ENCODE measurements at places on chromosomes 3 and 15. TPM values are rescaled to one million over a fixed set of nuclear protein-coding genes. Genes with fewer than 3 reads are reported as not detected.

DNA sequence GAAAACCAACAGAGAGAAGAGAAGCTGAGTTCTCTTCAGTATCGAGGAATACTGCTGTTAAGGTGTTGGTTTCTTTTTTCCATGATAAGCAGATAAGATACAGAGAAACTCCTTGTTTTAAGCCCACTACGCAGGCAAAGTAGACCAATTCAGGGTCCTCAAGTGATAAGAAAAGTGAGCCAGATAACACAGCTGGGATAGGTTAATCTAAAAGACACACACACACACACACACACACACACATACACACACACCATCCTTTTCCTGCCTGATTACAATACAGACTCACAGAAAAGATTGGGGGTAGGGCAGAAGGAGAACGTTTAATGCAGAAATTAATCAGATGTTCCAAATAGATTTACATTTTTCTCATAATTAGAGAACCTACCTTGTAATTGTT, 6.5 kb upstream of the PHLDB2 start:
- no peak overlapping the region for H3K27ac ChIP-seq
- peaks cover 4% of the 10 kb centered on the region for H3K4me1 ChIP-seq
- no peak for DNase-seq

DNA sequence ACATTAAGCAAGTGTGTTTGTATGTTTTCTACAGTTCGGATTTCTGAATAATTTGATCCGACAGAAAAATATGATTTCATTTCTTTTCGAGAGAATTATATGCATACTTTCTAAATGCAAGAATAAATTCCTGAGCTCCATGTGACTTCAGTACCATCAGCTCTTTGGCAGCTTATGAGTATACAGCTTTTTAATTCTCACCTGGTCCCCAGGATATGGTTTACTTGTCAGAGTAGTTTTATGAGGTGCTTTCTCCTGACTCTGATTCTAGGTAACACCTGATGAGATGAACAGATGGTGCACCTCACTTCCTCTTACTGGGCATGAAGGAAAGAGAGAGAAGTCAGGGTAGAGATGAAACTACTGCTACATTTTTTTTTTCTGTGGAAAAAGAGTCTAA, 3.1 kb downstream of the HGD start:
- H3K4me3 ChIP-seq: no peak overlapping the region
- no peak for DNase-seq
- no peak overlapping the region for H3K27ac ChIP-seq
- no peaks in the 10 kb centered on the region for H3K36me3 ChIP-seq

DNA sequence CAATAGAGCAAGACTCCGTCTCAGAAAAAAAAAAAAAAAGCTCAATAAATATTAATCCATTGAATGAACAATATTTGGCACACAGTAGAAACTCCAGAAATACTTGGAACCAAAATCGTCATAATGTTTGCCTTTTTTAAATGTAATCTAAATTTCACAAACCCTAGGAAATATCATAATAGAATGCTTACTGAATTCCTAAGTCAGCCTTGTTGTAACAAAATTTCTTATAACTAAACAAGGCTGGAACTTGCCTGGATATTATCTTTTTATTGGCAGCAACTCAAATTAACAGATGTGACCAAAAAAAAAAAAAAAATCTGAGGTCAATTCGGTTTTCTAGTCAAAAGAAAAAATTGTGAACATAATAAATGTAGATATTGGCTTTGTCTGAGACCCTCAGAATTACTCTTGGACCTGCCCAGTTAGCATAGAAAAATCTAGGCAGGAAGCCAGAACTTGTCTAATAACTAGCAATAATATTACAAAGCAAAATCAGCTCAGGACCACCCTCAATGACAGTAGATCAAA, 33.3 kb downstream of the GABPB1 start:
- H3K36me3 ChIP-seq: no peaks in the 10 kb centered on the region

- H3K27me3 ChIP-seq: no peaks in the 10 kb centered on the region
- DNase-seq: no peak
- no peak overlapping the region for H3K4me3 ChIP-seq
- no peak overlapping the region for H3K27ac ChIP-seq
- H3K4me1 ChIP-seq: peaks cover 15% of the 10 kb centered on the region
- peaks cover 23% of the 10 kb centered on the region for H3K36me3 ChIP-seq
Measured at GRCh38 chr15:64454282-64454681, 6.1 kb upstream of the ZNF609 start.

DNA sequence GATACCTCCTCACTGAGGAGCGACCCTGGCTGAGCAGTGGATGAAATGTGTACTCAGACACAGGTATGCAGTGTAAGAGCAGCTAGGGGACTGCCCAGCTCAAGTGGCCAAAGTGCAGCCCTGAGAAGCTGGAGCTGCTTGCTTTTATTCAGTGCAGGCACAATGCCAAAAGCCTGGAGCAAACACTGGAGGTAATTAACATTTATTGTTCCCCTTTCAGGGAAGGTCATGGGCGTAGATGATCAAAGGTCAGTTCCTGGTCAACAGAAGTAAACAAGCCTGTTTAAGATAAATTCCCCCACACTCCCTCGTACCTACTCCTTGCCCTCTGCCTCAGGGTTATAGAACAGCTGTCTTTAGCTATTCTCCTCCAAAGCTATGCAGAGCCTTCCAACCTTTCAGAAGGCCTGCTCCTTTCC, 17.5 kb downstream of the PLA2G4F start:
- peak; percentile 59 for DNase-seq
- H3K27ac ChIP-seq: no peak overlapping the region
- no peaks in the 10 kb centered on the region for H3K27me3 ChIP-seq
- H3K4me1 ChIP-seq: peaks cover 8% of the 10 kb centered on the region

GRCh38 chr3:141421639-141422319, 53.5 kb downstream of the ZBTB38 start:
- H3K36me3 ChIP-seq: peaks cover 7% of the 10 kb centered on the region
- no peak overlapping the region for H3K27ac ChIP-seq
- DNase-seq: no peak
- peaks cover 28% of the 10 kb centered on the region for H3K4me1 ChIP-seq
- no peak overlapping the region for H3K4me3 ChIP-seq

- no peak overlapping the region for H3K27ac ChIP-seq
- H3K27me3 ChIP-seq: peaks cover 28% of the 10 kb centered on the region
- no peak for DNase-seq
Measured at GRCh38 chr3:141057436-141057835, 6.3 kb downstream of the SPSB4 start.

GRCh38 chr15:58559904-58560588, 128.3 kb downstream of the LIPC start:
- no peaks in the 10 kb centered on the region for H3K27me3 ChIP-seq
- no peak overlapping the region for H3K27ac ChIP-seq

DNA sequence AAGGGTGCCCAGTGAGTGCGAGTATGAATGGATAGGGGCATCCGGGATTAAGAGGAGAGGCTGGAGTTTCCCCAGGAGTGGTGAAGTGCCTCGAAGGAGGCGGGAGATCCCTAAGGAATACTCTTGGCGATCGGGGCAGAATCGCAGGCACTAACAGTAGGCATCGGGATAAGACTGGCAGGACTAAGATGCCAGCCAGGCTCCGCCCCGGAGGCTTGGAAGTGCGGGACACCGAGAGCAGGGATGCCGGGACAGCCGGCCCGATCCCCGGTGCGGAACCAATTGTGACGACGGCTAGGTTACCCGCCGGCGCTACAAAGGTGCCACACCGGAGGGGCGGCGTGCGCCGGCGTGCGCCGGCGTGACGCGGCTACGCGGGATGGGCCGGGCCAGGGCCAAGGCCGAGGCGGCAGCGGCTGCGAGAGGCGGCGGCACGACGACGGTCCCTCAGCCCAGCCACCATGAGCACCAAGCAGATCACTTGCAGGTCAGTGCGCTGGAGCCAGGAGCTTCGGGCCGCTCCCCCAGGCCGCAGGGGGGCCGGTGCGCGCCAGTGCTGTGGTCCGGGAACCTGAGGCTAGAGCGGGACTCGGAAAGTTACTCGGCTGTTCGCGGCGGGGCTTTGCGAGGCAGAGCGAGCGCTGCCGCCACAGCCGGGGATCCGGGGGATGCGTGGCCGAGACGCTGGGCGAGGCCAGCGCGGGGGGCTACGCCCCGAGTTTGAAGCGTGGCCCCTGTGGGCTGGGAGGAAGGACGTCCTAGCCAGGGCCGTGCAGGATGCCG, at the start of gene MKRN2:
Gene MKRN2, plus strand, starts transcription at position 398 of the 783 bp plus-strand sequence. Its CDS starts 64 bp downstream, at position 462.
- DNase-seq: peak; percentile 93
- no peaks in the 10 kb centered on the region for H3K36me3 ChIP-seq
- H3K27ac ChIP-seq: peak within 1 kb of the TSS; percentile 99
- H3K4me3 ChIP-seq: peak within 1 kb of the TSS; percentile 97
- H3K4me1 ChIP-seq: peaks cover 55% of the 10 kb centered on the region
- H3K27me3 ChIP-seq: peaks cover 27% of the 10 kb centered on the region

GRCh38 chr3:157467200-157467599, 30.6 kb downstream of the PTX3 start:
- H3K4me3 ChIP-seq: no peak overlapping the region
- no peaks in the 10 kb centered on the region for H3K36me3 ChIP-seq
- peaks cover 2% of the 10 kb centered on the region for H3K4me1 ChIP-seq
- no peak for DNase-seq
- H3K27ac ChIP-seq: no peak overlapping the region

GRCh38 chr3:191135175-191135574, 63.9 kb upstream of the OSTN start:
- DNase-seq: no peak
- H3K27ac ChIP-seq: no peak overlapping the region
- no peaks in the 10 kb centered on the region for H3K27me3 ChIP-seq
- H3K36me3 ChIP-seq: no peaks in the 10 kb centered on the region
- H3K4me1 ChIP-seq: no peaks in the 10 kb centered on the region
- H3K4me3 ChIP-seq: no peak overlapping the region

- H3K27ac ChIP-seq: peak overlapping the region; percentile 66
- H3K36me3 ChIP-seq: no peaks in the 10 kb centered on the region
- no peaks in the 10 kb centered on the region for H3K27me3 ChIP-seq
- no peak overlapping the region for H3K4me3 ChIP-seq
Measured at GRCh38 chr3:126752303-126753190, 48.5 kb downstream of the CHCHD6 start.

DNA sequence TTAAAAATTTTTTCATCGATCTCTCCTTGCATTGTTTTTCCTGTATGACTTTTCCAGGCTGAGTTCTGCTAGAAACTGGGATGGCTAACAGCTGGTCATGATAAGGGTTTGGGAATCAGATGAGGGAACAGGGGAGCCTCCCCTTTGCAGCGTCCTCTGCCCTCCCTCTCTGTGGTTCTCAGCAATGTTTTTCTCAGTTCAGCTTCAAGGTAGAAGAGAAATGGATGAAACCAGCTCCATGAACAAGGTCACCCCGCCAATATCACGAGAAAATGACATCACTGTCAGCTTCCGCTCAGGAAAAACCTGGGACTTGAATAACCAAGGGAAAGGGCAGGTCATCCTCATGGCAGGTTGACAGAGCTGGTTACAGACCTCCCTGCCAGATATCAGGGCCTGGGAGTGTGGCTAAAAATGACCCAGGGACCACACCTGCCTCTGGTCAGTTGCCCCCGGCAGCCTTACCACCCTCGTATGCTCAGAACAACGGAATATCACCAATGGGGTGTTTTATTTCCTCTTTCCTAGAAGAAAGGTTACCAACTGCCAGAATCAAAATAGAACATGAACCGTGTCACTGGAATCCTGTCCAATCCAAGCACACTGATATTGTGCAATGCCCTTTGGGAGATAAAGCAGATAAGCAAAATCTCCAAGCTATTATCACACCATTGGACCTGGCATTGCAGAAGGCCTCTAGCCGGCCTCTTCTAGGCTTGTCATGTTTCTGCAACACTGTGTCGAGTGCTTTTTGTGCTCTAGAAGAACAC, 26.1 kb downstream of the LSM3 start:
- H3K27ac ChIP-seq: peak overlapping the region; percentile 54
- no peaks in the 10 kb centered on the region for H3K36me3 ChIP-seq
- no peak overlapping the region for H3K4me3 ChIP-seq
- DNase-seq: peak; percentile 78
- H3K4me1 ChIP-seq: peaks cover 58% of the 10 kb centered on the region

GRCh38 chr3:196177567-196177966, 33.6 kb downstream of the ZDHHC19 start:
- peaks cover 28% of the 10 kb centered on the region for H3K4me1 ChIP-seq
- H3K27me3 ChIP-seq: no peaks in the 10 kb centered on the region
- no peaks in the 10 kb centered on the region for H3K36me3 ChIP-seq
- no peak overlapping the region for H3K4me3 ChIP-seq

DNA sequence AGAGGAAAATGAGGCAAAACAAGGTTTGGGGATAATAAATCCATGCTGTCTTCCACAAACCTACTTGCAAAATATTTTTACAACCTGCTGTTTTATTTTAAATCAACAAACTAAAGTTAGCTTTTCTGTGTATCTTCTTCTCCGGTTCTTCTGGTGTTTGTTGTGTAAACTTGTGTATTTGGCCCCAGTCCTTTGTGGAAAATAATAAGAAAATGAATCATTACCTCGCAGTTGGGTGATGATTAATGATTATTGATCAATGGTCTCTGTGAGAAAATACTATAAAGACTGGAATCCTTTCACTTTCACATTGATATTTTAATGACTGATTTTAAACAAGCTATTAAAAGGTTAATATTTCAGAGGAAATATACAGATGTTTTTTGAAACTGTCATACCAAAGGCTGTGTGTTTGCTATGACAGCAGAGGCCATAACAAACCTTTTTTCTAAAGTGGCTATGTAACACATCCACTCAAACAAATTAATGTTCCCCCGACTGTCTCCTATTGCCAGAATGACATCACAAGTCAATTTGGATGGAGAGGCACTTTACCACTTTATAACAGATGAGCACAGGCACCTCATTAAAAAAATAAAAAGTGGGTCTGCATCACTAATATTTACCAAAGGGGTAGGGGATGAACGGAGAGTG, 152.5 kb downstream of the MEX3B start:
- H3K27me3 ChIP-seq: no peaks in the 10 kb centered on the region
- no peak overlapping the region for H3K4me3 ChIP-seq
- H3K36me3 ChIP-seq: no peaks in the 10 kb centered on the region

GRCh38 chr3:192637803-192638202, 89.5 kb downstream of the FGF12 start:
- H3K4me1 ChIP-seq: no peaks in the 10 kb centered on the region
- no peaks in the 10 kb centered on the region for H3K27me3 ChIP-seq
- no peaks in the 10 kb centered on the region for H3K36me3 ChIP-seq

SLC22A13 gene
- 0.21 TPM for total RNA-seq

IL17RE gene
- total RNA-seq: 49.2 TPM

ARF4 gene
- total RNA-seq: 72.1 TPM

KCNMB2 gene
- total RNA-seq: 0.42 TPM

DUOXA1 gene
- 87.9 TPM for total RNA-seq

VGLL3 gene
- 6.2 TPM for total RNA-seq

CDCP1 gene
- total RNA-seq: 85.6 TPM

Data from suprapubic skin (tissue), 4 donors.